Natural killer cell treated with Interleukin-12 subunit alpha and Interleukin-12 subunit beta and Interleukin-15 and Interleukin-18, amount 100 ng/mL, for 72 hours (primary cell): ENCODE measurements at places on chromosomes 1 and 21.

GRCh38 chr1:166814611-166815010 is 24.7 kb upstream of the POGK start:
- DNase-seq: no peak

DNA sequence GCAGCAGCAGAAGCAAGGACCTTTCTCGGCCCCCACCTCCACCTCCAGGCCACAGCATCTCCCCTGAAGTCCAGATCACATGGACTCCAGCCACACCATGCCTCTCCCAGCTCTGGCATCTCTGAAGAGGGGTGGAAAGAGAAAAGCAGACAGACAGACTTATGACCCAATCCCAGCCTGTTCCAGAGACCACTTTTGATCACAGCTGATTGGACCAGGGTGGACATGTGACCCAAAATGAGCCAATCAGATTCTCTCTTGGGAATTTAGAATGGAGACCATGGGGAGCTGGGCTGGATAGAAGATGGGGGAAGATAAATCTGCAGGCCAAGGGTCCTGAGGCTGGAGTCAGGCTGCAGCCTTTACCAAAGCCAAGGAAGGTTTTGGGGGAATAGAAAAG is 16.4 kb downstream of the HTR1D start:
- DNase-seq: no peak

DNA sequence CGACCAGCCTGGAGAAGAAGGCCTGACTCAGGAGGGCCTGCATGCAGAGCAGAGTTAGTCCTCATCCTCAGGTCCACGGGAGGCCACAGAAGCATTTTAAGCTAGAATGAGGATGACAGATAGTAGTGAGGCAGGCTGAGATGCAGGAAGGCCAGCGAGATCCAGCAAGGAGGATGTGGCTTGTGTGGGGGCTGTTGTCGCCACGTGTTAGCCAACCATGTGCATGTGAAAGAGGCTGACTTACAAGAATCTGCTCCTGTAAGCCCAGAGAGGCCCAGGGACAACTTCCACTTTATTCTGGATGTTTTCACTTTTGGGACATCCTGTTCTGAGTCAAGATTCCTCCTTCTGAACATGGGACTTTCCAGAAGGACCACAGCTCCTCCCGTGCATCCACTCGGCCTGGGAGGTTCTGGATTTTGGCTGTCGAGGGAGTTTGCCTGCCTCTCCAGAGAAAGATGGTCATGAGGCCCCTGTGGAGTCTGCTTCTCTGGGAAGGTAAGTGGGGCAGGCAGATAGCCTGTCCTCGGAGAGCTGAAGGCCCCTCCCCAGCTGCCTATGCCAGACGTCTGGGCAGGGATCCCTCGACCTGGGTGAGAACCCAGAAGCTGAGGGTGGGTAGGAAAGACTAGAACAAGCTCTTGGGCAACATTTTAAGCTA is at the start of gene SLAMF8:
SLAMF8 (plus strand) TSS at position 433 of the 661 bp plus-strand sequence; CDS start at position 459, 26 bp downstream.
- peak; percentile 88 for DNase-seq

GRCh38 chr1:153770797-153771196 is 4.4 kb upstream of the SLC27A3 start:
- no peak for DNase-seq

GRCh38 chr1:37537378-37537777 is 16.7 kb downstream of the SNIP1 start:
- DNase-seq: no peak

DNA sequence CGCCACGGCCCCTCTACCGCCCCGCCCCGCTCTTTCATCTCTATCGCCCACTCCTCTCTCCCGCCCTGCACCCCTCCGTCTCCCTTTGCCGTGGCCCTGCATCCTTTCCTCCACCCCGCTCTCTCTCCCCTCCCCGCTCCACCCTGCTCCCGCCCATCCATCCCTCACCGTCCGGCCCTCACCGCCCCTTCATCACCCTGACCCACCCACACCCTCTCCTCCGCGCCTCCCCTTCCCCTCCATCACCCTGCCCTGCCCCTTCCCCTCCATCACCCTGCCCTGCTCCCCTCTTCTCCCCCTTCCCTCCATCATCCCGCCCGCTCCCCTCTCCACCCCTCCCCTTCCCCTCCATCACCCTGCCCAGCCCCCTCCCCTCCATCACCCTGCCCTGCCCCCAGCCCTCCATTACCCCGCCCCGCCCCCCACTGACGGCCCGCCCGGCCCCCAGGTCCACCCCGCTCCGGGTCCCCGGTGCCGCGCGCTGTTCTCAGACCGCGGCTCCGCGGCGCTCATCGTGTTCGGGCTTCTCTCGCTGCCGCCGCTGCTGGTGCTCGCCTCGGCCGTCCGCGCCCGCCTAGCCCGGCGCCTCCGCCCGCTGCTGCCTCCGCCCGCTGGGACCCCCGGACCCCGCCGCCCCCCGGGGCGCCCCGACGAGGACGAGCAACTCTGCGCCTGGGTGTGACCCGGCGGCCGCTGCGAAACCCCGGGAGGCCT is 6.2 kb upstream of the ANKRD65 start:
- peak; percentile 59 for DNase-seq

DNA sequence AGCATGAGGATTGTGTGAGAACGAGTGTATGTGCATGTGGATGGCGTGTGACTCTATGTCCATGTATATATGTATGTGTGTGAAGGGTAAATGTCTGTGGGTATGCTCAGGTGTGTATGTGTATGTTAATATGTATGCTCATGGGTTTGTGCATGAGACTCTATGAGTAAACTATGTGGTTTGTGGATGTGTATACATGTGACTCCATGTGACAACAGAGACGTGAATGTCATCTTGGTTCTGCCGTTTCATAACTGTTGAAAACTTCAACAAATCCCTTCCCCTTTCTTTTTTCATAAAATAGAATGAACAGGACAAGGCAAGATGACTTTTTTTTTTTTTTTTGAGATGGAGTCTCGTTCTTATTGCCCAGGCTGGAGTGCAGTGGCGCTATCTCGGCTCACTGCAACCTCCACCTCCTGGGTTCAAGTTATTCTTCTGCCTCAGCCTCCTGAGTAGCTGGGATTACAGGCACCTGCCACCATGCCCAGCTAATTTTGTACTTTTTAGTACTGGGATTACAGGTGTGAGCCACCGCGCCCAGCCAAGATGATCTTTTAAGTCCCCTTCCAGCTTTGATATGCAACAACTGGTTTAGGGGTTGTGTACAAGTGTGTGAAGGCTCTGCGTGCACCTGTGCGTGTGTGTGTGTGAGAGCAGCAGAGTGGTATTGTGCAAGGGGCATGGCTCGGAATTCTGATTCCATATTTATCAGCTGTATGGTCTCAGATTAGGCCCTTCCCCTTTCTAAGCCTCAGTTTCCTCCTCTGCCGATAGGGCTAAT is 106.3 kb downstream of the EBNA1BP2 start:
- DNase-seq: no peak

DNA sequence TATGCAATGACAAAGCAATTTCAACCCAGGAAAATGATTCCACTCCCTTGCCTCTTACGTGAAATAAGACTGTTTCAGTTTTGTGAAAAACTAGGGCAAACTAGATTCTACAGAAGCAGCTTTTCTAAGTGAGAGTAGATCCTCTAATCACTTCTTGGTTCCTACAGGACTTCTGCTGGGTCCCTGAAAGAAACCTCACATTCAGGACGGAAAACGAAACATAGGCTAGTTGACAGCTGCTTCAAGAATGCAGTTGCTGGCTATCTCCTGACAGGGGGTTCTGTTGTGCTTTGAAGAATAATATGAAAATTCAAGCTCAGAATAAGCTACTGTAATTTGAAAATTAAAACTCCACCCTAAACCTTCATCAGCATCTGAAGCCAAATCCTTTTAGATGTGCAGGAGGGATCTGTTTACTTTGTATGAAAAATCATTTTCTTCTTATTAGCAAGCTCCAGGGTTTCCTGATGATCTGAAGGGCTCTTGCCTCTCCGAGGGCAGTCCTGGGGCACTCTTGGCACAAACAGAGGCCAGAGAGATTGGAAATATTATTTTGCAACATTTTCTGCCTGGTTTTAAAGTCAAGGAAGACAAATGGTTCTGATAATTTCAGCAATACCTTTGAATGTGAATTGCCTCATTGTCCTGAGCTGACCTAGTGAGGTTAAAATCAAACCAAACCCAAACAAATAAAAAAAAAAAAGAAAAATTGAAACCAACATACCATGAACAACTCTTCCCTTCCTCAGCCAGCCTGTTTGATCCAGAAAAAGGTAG is 55.0 kb downstream of the NTMT2 start:
- no peak for DNase-seq

DNA sequence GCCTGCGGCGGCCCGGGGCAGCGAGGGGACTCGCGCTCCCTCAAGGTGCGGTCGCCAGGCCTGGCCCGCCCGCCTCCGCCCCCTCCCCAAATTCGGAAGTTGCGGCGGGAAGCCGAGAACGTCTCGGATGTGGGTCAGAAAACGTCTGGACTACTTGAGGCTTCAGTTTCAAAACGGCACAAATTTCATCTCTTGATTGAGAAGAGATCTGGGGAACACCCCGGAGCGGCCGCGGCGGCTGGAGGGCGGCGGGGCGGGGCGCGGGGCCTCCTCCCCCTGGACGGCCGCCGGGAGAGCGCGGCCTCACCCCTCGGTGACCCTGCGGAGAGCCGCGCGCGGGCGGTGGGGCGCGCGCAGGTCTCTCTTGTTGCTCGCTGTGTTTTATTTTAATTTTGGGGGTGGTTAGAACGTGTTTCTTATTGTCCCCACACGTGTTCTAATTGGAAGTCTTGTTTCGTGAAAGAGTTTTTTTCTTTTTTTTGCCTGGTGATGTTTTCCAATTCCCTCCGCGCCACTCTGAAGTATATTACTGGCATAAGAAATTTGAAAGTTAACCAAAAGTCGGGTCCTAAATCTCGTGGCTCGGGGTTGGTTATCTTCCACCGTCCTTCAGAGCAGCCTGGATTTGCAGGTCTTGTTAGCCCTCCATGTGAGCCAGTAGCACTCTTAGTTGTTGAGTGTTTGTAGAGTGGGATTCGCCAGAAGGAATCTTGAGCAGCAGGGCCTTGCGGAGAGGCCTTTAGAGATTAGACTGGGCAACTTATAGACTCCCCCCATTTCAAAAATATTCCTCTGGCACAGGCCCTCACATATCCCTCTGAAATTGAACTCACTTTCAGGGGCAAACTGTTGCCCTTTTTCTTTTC is 749 bp downstream of the PCBP3 start:
- no peak for DNase-seq

DNA sequence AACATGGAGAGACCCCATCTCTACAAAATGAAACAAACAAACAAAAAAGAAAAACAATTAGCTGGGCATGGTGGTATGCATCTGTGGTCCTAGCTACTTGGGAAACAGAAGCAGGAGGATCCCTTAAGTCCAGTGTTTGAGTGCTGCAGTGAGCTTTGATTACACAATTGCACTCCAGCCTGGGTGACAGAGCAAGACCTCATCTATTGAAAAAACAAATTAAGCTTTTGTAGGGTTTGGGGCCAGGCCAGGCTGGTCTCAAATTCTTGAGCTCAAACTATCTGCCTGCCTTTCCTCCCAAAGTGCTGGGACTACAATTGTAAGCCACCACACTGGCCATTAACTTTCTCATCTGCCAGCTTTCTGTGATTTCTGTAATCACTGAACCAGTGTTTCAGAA is 27.2 kb downstream of the NIPAL3 start:
- no peak for DNase-seq

GRCh38 chr1:229514578-229515275 is 6.6 kb upstream of the NUP133 start:
- DNase-seq: peak; percentile 71

DNA sequence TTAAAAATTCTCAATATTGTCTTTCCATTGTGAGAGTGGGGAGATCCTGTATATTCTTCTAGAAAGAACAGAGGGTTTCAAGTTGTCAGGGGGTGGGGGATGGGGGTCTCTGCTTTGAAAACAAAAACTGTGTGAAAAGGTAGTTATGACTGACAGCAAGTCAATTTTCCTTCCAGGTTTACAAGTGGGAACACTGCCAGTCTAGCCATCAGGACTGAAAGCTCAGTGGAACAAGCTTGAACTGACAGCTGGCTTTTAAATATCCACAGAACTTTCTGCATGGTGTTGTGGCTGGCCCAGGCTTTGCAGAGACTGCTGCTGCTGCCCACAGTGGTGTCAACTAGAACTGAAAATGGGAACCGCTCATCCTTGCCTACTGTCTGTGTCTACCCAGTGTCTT is 162.6 kb downstream of the TNR start:
- no peak for DNase-seq

GRCh38 chr1:209710093-209710492 is 5.4 kb downstream of the HSD11B1 start:
- DNase-seq: no peak

DNA sequence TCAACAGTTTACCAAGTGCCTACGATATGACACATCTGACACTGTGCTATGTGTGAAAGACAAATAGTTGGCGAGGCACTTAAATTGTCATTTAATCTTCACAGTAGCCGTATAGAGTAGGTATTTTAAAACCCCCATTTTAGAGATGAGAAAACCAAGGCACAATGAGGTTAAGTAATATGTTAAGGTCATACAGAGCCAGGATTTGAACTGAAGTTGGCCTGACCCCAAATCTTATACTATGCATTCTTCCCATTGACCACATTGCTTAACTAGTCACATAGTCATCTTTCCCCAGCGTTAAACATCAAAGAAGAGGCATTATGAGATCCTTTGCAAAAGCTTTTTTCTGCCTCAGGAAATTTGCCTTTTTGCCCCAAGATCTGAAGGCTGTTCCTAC is 3.9 kb downstream of the INKA2 start:
- DNase-seq: no peak

DNA sequence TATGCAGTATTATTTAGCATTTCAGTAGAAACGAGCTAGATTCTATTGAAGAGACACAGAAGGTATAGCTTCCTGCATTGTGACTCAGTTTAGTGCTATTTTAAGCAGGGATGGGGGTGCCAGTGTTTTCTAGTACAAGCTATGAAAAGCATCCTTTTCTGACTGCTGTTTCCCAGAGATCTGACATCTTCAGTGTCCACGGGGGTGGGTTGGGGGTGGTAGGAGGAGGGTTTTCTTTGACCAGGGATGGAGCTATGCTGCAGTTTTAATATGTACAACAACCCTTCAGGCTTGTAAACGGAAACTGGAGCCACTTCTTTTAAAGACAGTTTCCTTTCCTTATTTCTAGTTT is 2.7 kb upstream of the NEGR1 start:
- DNase-seq: no peak

DNA sequence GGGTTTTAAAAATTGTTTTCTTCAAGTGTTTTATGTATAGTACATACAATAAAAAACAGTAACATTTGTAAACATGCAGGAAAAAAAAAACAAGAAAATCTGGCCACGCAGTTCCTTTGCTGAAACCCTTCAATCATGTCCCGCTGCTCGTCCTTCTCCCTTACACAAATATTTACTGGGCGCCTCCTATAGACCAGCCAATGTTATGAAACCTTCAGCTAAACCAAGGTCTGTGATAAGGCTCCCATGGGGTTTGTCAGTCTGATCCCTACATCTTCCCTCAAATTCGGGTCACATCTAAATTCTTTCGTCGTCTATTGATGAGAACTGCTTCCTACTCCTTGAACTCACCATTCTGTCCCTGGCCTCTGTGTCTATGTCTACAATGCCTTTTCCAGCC is 583.9 kb downstream of the SMYD3 start:
- DNase-seq: no peak

- DNase-seq: no peak
Observed at GRCh38 chr1:22461678-22462527, 10.3 kb downstream of the ZBTB40 start.

DNA sequence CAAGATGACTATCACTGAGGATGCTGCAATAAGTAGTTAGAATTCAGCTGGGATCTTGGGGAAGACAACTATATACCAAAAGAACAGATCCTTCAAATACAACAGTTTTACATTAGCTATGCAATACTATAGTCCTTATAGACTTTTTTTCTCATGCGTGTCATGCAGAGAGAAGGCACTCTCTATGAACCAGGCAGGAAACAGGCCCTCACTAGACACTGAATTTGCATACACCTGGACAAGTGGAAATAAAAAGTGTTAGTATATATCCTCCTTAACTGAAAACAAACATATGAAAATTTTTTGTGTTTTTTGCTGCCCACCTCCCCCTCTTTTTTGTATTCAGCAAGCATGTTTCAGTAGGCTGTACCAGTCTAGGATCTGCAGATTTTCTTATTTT is 29.9 kb downstream of the TMCO1 start:
- DNase-seq: no peak
